Activated CD4-positive, alpha-beta T cell treated with anti-CD3 and anti-CD28 coated beads, Interleukin-2, Interleukin-6, amounts not matched to agents 100 ng/mL and 50 ng/mL, durations not matched to agents 16 hours and 8 hours (primary cell): ENCODE measurements at places on chromosomes 2 and 18.

- no peak for DNase-seq
Observed at GRCh38 chr2:239731998-239732665, 293.0 kb downstream of the NDUFA10 start.

GRCh38 chr2:129892360-129892759 is 87.1 kb upstream of the RAB6C start:
- no peak for DNase-seq

DNA sequence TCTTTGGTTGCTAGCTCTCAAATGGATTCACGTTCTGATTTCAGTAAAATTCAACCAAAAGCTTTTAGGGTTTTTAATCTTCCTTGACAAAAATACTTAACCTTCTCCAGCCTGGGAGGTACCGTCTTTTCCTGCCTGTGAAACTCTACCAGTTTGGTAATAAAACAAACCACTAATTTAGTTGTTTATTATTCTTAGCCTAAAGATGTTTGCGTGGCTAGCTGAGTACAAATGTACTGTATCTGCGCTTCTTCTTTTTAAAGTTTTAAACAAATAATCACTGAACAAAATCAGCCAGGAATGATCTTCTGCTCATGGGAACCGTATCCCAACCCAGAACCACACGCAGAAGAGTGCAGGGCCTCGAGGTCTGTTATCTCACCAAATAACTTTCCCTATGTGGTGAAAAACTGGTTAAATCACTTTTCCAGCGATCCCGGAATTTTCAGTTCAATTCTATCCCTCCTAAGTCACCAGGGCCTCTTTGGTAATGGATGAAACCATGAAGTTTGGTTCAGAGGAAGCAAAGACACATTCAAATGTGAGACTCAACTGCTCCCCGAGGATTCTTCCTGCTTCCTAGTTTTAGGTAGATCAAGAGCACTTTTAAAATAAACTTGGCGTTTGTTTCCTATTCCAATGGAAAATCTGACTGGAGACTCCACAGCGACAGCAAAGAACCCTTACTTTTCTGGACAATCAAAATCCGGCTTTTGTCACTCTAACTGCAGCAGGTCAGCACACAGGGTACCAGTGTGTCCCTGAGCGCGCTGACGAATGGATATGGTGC is 36.1 kb downstream of the BCL2 start:
- DNase-seq = no peak

- DNase-seq = no peak
Observed at GRCh38 chr18:9120796-9121195, 15.8 kb upstream of the ANKRD12 start.

DNA sequence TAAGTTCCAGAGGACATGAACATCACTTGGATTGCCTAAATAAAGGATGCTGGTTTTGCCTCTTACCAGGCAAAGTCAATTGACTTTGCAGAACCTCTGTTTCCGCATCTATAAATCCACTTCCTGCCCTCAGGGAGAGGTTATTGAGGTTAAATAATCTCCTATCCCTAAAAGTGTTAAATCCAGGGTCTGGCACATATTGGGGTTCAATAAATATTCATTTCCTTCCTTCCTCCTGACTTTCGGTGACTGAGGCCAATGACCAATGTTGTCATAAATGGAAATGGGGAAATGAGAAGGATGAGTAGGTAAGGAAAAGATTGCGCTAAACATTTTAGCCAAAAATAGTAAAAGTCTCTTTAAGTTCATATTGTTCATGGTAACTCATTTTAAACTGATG is 16.0 kb downstream of the BCL2 start:
- no peak for DNase-seq

GRCh38 chr2:71528131-71528591 is 74.8 kb downstream of the DYSF start:
- DNase-seq = no peak

DNA sequence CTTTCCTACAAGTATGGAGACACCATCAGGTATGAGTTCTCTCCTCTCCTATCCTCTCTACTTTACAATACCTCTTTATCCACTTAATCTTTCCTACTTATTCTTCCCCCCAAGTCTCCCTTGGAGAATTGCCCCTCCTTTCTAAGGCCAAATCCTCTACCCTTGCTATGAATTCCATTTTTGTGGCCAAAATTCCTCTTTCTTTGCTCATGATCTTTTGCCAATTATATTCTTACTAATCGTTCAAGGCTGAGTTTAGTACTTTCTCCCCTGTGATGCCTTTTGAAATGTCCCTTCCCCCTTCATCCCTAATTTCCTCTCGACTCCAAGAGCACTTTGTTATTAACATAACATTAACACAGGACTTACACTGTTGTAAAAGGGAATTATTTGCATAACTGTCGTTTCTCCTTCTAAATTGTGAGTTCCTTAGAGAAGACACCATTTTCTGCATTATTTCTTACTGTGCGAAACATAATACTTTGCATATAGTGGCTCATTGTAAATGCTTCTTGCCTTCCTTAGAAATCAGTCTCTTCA is 133.4 kb downstream of the KCTD1 start:
- DNase-seq = no peak

GRCh38 chr2:127025359-127026166 is 81.4 kb downstream of the BIN1 start:
- peak; percentile 89 for DNase-seq

DNA sequence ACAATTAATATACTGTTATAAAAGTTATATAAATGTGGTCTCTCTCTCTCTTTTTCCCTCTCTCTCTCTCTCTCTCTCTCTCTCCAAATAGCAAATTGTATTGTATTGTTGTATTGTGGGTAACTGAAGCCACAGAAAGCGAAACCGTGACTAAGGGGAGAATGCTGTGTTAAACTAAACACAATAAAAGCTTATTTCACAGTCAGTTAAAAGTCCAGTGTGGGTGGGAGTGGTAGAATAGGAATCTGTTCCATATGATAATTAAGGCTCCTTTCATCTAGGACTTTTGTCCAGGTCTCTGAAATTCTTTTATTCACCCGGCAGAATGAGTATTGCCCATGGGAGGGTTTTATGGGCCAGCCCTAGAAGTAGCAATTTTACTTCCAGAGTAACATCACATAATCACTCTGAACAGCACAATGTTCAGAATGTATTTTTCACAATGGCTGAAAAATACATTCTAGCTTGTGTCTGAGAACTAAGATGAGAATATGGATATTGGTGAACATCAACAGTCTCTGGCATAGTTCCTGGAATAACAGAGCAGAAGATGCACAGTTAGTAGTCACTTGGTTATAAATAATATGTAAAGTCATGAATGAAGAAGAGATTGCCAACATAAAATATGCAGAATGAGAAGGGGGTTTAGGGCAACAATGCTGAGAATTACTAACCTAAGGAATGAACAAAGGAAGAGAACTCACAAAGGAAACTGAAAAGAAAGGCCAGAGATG is 399.1 kb downstream of the PLCL1 start:
- no peak for DNase-seq

DNA sequence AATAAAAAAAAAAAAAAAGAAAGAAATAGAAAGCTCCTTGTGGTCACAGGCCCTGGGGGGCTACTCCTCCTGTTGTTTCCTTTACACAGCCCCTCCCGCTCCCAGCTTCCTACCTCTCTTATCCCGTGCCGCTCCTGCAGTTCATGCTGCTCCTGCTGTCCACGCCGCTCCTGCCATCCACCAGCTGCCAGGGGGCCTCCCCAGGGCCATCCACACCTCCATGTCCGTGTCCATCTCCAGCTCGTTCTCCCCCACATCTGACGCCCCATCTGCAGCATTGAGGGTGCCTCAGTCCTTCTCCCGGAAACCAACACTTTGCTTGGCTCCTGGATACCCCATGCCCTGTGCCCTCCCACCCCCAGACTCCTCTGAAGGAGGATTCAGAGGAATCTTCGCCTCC is 191.7 kb downstream of the EIPR1 start:
- DNase-seq = no peak

GRCh38 chr18:22543769-22544168 is 126.1 kb upstream of the CTAGE1 start:
- no peak for DNase-seq

GRCh38 chr18:35026407-35027061 is 14.7 kb upstream of the MAPRE2 start:
- no peak for DNase-seq

DNA sequence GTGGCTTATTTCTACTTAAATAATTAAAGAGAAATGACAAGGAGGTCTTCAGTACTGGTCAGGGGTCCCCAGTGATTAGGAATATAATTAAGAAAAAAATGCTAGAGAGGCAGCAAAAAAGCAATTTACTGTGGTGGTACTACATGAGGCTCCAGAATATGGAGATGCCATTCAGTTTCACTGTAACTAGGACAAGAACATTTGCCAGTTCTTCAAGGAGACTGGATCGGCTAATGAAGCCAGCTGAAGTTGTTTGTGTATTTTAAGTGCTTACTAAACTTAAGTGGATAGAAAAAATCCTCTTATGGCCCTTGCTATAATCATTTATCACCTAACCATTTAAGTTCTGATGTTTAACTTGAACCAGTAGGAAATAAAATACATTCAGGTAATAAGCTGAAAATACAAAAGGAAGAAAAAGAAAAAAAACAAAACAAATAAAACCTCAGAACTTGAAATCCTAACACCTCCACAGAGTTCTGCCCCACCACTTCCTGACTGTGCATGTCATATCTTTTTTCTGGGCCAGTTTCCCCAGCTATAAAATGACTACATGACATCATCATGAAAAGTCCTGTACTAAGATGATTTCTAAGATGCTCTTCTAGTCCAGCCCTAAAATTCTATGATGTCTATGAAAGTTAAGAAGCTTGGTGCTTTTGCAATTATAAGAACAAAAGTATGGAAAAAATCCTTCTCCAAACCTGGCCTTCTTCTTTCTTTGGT is 98.0 kb downstream of the TRABD2A start:
- DNase-seq = peak; percentile 63

DNA sequence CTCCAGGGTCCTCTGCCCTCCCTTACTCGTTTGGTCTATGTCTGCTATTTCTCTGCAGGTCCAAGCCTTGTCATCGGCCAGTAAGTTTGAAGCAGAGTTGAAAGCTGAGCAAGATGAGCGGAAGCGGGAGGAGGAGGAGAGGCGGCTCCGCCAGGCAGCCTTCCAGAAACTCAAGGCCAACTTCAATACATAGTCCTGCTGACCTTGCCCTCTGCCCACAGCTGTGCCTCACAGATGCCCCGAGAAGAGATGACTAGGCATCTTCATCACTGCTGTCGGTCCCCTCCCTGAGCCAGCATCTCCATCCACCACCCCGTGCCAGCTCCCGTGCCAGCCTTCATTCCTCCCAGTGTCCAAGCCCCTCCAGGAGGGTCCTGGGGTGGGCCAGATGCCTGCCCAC is 15.6 kb upstream of the GIGYF2 start:
- DNase-seq = no peak

DNA sequence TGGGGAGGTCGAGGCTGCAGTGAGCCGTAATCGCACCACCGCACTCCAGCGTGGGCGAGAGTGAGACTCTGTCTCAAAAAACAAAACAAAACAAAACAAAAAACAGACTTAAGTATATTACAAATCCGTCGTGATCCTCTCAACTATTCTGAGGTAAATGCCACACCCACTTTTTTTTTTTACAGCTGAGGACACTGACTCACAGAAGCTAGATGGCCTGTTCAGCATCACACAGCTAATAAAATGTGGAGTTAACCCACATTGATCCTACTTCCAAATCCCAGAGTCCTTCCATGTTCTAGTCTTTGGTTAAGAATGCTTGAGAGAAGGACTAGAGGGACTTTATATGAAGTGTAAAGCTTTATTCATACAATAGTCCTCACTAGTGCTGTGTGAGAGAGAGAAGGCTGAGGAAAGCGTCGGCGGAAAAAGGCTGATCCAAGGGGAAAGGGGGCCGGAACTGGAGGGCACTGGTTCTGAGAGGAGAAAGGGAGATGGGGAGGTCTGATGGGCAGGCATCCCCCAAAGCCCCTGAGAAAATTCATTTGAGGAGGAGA is 627 bp downstream of the RNF25 start:
- DNase-seq = no peak

DNA sequence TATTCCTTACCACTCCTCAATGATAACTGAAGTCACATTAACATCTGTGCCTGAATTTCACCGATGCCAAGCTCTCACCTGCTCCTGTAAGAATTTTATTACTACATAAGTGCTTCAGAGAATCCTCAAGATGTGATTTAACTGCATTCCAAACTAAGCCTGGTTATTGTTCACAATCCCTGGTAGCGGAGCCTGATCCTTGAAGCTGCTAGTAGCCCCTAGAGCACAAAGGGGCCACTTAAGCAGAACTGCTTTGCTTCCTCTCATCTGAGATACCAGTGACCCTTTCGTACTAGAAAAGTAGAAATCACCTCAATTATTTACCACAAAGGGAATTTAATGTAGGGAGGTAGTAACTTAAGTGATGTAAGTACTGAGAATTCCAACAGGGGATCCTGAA is 529.6 kb downstream of the CPS1 start:
- DNase-seq = no peak

GRCh38 chr2:210252699-210253606 is 27.7 kb upstream of the ACADL start:
- no peak for DNase-seq

GRCh38 chr2:224657349-224657748 is 58.8 kb downstream of the CCDC195 start:
- no peak for DNase-seq

DNA sequence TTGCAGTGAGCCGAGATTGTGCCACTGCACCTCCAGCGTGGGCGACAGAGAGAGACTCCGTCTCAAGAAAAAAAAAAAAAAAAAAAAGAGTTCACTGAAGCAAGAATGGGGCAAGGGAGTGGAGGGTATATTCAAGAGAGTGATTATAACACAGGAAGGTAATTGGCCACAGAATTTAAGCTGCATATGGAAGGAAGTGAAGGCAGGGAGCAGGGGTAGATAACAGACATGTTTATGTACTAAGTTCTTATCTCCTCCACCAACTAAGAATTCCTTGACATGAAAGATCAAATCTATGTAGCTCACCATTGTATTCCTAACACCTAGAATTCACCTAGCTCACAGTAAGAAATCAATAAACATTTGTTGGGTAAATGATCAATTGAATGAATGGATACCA is 37.3 kb downstream of the GKN2 start:
- no peak for DNase-seq

DNA sequence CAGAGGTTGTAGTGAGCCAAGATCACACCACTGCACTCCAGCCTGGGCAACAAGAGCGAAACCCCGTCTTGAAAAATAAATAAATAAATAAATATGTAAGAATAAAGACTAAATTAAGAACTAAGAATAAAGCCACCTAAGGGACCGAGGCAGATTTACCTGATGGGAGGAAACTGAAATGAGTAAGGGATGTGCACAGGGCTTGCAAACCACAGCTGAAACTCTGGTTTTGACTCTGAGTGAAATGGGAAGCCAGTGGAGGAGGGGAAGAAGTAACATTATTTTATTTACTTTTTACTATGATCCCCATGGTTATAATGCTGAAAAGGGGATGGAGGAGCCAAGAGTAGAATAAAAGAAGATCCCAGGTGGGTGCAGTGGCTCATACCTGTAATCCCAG is 107.3 kb downstream of the CABYR start:
- DNase-seq = peak; percentile 81

DNA sequence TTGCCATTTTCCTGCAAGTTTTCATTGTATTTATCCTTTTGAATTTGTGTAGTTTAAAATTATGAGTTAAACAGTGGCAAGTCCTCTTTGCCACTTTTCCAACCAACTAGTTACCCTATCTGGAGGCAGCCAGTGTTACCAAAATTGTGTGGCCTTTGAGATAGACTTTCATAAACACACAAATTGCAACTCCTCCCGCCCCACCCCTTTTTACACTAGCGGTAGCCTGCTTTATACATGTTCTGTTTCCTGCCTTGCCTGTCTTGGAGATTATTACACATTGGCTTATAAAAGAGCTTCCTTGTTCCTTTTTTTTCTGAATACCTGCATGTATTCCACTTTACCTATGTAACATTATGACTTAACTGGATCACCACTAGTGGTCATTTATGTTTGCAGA is 56.5 kb downstream of the RPIA start:
- no peak for DNase-seq

GRCh38 chr2:3669656-3670055 is 11.7 kb downstream of the ALLC start:
- DNase-seq = no peak
